ENCODE measurements at places on chromosomes 6 and 20.

- no peak for DNase-seq
These were observed 6.0 kb upstream of the PTGIS start for GRCh38 chr20:49573900-49574416.

DNA sequence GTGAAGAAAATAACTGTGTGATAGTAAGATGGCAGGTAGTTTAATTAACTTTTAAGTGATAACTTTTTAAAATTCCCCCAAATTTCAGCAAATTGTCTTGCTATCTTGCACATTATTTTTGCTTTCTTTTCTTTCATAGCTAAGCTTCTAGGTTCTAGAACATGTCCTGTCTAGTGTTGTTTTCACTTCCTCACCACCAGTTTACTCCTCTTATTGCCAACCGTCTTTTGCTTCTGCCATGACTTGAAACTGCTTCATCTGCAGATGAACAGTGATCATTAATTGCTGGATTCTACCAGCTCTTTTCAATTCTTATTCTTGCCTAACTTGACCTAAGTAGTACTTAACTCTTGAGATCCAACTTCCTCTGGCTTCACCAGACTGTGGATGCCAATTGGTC, 137.8 kb downstream of the CENPW start:
- no peak for DNase-seq

DNA sequence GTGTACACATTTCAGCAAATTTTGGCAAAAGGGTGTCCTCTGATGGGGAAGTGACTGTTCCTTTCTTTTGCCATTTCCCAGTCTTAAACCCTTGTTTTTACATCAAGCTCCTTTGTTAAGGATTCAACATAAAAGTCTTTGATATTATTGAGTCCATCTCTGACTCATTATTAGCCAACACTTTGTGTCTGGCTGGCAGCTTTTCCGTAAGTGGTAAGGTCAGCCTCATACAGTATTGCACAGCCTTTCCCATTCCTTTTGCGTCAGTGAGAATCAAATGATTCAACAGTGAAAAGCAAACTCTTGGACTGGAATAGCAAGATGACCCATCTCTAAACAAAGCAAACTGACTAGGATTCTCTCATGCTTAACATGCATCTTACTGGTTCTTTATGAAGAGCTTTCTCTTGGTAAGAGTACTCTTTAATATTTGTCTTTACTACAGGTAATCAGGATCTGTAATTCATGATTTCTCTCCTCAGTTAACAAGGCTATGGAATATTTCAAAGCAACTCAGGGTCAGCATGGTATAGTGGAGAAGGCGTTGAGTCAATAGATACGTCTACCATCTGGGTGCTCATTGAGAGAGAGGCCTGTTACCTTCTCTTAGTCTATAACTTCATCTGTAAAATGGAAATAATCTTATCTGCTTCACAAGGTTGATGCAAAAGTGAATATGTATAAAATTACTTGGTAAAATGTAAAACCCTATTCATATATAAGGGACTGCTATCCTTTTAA, 183.6 kb downstream of the PRL start:
- no peak for DNase-seq

DNA sequence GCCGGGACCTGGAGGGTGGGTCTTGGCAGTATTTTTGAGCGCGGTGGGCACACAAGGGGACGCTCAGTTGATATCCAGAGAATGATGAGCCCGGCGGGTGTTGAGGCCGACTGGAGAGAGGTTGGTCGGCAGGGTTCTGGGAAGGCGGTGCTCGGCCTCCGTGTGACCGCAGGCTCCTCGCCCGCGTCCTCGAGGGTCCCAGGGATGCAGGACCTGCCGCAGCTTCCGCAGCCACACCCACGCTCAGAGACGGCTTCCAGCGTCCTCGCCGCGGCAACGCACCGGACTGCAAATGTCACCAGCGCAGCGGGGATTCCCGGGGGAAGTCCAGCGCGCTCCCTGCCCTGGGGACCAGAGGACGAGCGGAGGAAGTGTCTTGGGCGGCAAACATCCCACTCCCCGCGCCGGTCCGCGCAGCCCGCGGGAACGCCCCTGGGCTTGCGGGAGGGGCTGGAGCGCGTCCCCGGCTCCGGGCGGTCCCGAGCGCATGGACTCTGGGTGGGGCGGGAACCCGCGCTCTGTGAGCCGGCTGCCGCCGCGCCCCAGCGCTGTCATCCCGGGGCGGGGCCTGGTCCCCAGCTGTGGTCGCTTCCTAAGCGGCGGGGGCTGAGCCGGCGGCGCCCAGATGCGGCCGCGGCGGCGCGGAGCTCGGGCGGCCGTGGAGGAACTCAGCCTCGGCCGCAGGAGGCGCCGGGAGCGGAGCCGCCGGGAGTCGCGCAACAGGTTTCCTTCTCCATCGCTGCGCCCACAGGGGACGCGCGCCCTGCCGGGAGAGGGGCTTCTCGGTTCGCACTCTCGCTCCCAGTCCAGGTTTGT, at the start of gene STX11:
Gene STX11, plus strand, starts transcription at position 624 of the 816 bp plus-strand sequence. CDS start 36,111 bp downstream, outside the sequence.
- peak; percentile 72 for DNase-seq

DNA sequence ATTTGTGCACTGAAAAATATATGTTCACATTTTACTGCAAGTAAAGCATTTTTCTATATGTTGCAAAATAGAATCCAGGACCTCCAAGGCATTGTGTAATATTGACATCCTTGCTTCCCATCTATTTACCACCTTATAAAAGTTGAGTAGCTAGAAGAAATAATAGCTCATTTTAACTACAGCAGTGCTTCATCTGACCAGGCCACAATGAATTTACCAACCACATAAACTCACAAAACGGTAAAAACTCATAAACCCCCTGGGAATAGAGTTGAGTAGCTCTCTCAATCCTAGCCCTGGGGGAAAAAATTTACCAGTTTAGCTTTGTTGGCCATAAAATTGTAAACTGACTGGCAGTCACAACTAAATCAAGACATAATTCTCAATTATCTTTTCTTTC, 3.9 kb downstream of the ATXN1 start:
- no peak for DNase-seq

DNA sequence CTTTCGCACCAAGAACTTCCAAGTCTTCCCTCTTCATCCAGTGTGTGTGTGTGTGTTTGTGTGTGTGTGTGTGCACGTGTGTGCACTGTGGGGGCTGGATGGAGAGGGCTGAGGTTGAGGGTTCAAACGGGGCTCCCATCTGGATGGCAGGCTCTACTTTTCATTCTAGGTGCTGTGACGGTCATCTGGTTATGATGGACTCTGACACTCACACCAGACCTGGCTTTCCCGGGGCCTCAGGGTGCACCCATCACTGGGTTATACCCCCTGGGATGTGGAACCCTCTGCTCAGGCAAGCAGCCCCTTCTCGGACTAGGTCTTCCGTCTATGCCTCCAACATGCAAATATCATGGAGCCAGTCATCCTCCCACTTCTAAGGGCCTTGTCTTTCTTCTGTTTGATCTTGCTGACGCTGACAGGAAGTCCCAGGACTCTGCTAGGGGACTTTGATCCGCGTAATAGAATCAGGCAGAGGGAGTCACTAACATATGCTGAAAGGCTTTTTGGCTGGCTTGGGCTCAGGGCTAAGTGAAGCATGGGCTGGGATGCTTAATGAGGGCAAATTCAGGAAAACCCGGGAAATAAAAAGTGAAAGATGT, 313.6 kb downstream of the CDC5L start:
- DNase-seq = no peak

- no peak for DNase-seq
These were observed 20.8 kb downstream of the TBC1D7 start for GRCh38 chr6:13307508-13307995.

GRCh38 chr20:22389836-22390542, 194.4 kb downstream of the FOXA2 start:
- no peak for DNase-seq

DNA sequence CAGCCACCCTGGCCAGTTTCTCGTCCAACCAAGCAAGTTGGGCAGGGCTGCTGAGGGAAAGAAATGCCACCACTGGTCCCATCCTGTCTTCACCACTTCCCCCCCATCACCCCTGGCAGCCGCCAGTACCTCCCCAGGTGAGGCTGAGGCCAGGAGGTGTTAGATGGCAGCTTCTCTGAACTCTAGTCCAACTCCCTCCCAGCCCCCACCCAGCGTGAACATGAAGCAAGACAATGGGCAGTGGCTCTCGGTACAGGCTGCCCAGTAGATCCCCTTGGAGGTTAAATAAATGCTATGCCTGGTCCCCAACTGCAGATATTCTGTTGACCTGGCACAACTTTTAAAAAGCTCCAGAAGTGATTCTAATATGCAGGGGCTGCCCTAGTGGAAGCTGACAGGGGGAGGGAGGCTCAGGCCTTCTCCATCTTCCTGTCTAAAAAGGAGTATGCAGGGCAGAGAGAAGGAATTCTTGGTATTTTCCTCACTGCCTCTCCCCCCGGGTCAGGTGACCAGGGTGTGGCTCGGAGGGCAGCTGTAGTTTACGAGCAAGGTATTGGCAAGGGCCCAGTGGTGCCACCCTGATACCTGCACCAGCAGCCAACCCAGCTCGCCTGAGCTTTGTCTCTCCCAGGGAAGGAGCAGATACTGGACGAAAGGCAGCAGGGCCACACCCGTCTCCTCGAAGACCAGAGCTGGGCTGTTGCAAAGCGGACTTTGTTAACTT, 25.7 kb downstream of the KCNK5 start:
- peak; percentile 49 for DNase-seq

- DNase-seq = no peak
These were observed 496.5 kb downstream of the MAFB start for GRCh38 chr20:40192529-40192928.

DNA sequence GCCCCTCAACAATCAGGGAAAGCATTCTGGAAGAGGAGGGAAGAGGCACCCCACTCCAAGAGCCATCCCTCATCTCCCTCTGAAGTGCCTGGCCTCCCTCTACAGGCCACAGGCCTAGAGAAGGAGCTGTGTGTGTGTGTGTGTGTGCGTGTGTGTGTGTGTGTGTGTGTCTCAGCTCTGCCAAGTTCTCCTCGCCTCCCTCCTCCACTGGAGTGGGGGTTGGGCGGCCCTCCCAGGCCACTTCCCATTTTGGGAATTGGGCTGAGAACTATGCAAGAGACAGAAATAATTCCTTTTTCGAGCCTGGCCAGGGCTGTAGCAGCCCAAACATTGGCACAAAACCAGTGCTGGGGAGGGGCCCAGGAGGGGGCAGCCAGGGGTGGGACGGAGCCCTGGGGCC, 35.7 kb downstream of the KCNB1 start:
- DNase-seq = peak; percentile 95

GRCh38 chr6:14860774-14861173, 385.1 kb upstream of the JARID2 start:
- DNase-seq = no peak

- no peak for DNase-seq
These were observed 26.0 kb downstream of the CEBPB start for GRCh38 chr20:50216543-50217206.

DNA sequence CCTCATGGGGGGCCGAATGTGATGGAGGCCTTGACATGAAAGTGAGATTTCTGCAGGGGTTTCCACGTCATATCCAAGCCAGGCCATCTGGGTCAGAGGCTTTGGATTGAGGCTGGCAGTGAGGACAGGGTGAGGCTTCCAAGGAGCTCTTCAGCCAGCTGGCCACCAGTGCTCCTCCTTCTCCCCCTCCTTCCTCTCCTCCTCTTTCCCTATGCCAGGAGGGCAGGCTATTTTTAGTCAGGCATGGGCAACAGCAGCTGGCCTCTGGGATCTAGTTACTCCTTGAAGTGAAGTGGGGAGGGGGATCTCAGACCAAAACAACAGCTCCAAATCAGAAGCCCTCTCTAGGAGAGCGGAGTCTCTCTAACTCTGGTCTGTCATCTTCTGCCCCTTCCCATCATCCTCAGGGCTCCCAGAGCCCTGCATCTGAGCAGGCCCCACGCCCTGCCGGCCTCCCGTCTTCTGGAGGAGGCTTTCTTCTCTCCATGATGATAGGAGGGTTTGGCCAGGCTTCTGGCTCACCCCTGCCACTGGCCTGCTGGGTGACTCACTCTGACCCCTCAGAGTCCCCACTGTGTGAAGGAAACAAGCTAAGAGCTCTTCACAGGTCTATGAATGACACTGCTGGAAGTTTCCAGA, 612 bp downstream of the TNNC2 start:
- DNase-seq = peak; percentile 81

GRCh38 chr20:36591854-36592641, 13.5 kb upstream of the RAB5IF start:
- DNase-seq = peak; percentile 62

- no peak for DNase-seq
These were observed 8.9 kb downstream of the GLP1R start for GRCh38 chr6:39057251-39058155.

DNA sequence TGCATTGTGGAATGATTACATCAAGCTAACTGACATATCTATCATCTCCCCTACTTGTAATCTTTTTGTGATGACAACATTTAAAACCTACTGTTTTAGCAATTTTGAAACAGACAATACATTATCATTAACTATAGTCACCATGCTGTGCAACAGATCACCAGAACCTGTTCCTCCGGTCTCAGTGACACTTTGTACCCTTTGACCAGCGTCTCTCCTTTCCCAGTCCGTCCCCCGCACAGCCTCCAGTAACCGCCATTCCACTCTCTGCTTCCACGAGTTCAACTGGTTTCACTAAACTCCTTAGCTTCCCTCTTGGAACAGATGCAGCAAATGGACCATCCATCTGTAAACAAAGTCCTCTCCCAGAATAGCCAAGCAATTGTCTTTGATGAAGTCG, 21.8 kb downstream of the LRP11 start:
- DNase-seq = no peak

GRCh38 chr20:37602634-37603033, 75.0 kb upstream of the BLCAP start:
- DNase-seq = no peak

GRCh38 chr6:106213660-106214289, 111.8 kb downstream of the ATG5 start:
- DNase-seq = no peak

- DNase-seq = no peak
These were observed 737.8 kb upstream of the MAP3K7 start for GRCh38 chr6:91324711-91325110.

- DNase-seq = no peak
These were observed 607.0 kb downstream of the TENT5A start for GRCh38 chr6:81145506-81145905.

- peak; percentile 42 for DNase-seq
These were observed 30.4 kb downstream of the KCNQ2 start for GRCh38 chr20:63442100-63442493.

DNA sequence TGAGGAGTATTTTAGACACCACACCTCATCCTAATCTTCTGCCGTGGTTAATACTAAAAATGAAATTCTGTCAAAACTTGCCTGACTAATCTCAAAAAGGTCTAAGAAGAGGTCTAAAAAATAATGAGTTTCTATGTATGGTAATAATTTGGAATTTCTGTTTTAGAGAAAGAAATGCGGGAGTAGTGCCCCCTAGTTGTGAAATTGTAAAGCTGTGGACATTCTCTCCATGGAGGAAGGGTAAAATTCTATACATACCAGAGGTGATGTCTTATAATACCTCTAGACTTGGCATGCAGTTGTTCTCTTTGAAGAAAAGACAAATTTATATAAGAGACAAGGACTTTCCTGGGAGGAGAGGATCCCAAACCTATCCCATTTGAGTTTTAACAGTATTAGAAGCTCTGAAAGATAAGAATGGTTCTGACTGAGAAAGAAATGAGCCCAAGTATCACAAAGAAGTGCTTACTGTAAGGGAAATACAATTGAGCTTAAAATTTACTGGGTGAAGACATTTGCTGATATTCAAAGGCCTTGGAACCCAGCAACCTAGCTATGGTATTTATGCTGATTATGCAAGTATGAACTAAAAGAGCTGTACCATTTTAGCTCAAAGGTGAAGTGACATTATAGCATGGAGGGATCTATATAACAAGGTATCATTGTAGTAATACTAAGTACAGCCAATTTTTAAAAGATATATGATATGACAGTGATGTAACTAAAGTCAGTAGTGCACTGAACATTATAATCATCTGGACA, 5.1 kb upstream of the EPHA7 start:
- peak; percentile 38 for DNase-seq
